ENCODE measurements at places on chromosomes 13 and 19. TPM values are rescaled to one million over a fixed set of nuclear protein-coding genes. Genes with fewer than 3 reads are reported as not detected.

The PIBF1 gene
- total RNA-seq: 20.3 TPM

The ZNF726 gene
- total RNA-seq: 9.3 TPM

The ZNF324B gene
- total RNA-seq: 4.3 TPM

The SERPINE3 gene
- total RNA-seq: not detected

The SHISA7 gene
- not detected for total RNA-seq

The NANOS2 gene
- not detected for total RNA-seq

The SIAH3 gene
- not detected for total RNA-seq

The MRPL54 gene
- total RNA-seq: 31.6 TPM

The ETV2 gene
- 2.1 TPM for total RNA-seq
